Stimulated activated CD8-positive, alpha-beta memory T cell treated with anti-CD3 and anti-CD28 coated beads, Interleukin-7, amount 100 ng/mL, for 1 hour (primary cell): ENCODE measurements at places on chromosomes 4 and X.

- no peak for DNase-seq
Observed at GRCh38 chrX:45751156-45751555, 550.5 kb upstream of the DIPK2B start.

- DNase-seq = no peak
Observed at GRCh38 chr4:125316401-125316790, 1.6 kb downstream of the FAT4 start.

GRCh38 chr4:40185830-40186664 lies 10.8 kb upstream of the RHOH start:
- DNase-seq = no peak

- no peak for DNase-seq
Observed at GRCh38 chr4:124449881-124450280, 262.7 kb downstream of the ANKRD50 start.

DNA sequence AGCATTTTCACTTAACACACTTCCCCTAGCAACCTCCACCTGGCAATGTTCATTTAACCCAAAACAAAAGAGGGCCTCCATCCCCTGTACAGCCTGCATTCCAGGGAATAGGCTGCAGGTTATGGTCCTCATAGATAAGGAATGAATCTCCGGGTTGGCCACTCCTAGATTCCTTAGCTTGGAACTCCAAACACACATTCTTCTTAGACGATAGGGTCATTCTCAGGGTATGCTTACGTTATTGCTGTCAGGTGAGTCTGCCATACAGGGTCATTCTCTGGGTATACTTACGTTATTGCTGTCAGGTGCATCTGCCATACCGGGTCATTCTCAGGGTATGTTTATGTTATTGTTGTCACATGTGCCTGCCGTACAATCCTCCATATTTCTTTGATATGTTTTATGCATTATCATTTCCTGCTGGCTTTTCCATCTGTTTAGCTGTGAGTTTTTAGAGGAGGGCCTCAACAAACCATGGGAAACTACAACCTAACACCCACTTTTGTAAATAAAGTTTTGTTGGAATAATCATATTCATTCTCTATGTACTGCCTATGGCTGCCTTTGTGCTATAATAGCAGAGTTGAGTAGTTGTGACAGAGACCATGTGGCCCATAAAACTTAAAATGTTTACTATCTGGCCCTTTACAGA lies 8.2 kb upstream of the AFF1 start:
- DNase-seq = no peak

DNA sequence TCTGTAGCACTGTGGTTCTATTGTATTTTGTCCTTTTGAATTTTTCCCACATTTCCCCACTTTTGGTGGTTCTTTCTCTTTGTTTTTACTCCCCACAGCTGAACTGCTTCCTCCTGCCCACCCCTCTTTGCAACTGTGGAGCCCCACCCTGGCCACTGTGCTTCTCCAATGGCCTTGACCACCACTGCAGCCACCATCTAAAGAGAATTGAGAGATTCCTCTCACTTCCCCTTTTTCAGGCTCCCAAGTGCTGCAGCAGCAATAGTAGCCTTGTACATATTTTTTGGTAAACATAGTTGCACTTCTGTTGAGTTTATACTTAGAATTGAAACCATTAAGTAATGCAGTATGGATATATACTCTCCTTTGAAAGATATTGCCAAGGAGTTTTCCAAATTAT lies 51.3 kb upstream of the FRMPD3 start:
- DNase-seq = no peak

DNA sequence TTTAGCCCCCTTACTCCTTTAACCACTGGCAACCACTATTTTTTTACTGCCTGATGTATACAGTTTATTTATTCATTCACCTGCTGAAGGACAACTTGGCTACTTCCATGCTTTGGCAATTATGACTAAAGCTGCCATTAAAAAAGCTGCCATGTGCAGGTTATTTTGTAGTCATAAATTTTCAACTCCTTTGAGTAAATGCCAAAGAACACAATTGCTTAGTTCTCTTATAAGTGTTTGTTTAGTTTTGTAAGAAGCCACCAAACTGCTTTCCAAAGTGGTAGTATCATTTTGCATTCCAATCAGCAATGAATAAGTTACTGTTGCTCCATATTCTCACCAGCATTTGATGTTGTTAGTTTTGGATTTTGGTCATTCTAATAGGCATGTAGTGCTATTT lies 1831.8 kb downstream of the PCDH7 start:
- DNase-seq = no peak

GRCh38 chrX:130413415-130413814 lies 11.6 kb downstream of the RBMX2 start:
- DNase-seq = no peak

DNA sequence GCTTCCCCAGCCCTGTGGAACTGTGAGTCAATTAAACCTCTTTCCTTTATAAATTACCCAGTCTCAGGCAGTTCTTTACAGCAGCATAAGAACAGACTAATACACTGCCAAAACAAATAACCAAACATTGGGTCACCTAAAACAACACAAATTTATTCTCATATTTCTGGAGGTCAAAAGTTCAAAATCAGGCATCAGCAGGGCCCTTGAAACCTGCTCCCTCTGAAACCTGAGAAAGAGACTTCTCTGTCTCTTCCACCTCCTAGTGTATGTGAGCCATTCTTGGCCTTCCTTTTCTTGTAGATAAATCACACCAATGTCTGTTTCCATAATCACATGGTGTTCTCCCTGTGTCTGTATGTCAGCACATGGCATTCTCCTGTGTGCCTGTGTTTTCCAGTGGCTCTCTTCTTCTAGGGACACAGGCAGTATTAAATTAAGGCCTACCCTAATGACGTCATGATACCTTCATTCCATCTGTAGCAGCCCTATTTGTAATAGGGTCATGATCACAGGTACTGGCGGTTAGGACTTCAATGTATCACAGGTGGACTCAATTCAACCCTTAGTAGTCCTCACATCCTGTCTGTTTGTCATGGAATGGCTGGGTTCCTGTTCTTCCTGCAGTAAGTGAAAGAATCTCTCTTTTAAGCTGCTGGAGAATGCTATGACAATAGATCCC lies 147.3 kb upstream of the CLNK start:
- DNase-seq = no peak

DNA sequence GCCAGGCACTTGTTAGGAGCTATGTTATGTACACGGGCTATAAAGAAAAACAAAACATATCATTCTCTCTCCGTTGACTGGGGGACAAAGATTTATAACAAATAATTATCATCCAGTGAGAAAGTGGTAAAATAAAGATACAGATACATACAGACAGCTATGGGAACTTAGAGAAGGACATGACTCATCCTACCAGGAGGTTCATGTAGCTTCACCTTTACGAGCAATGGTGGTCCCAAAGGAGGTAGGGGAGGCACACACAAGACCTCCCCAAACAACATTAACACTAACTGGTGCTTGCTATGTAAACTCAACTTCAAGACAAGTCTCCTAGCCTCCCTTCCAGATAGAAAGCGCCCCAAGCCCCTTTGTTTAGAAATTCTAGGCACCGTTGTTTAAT lies 8.9 kb downstream of the AMBN start:
- no peak for DNase-seq

- DNase-seq = no peak
Observed at GRCh38 chr4:70943114-70943513, 40.9 kb downstream of the MOB1B start.

GRCh38 chr4:100288161-100288560 lies 97.9 kb upstream of the DDIT4L start:
- DNase-seq = no peak
